ENCODE measurements at places on chromosomes 16 and 17.

GRCh38 chr16:1283296-1283695, 26.1 kb upstream of the UBE2I start:
- no peak for DNase-seq

DNA sequence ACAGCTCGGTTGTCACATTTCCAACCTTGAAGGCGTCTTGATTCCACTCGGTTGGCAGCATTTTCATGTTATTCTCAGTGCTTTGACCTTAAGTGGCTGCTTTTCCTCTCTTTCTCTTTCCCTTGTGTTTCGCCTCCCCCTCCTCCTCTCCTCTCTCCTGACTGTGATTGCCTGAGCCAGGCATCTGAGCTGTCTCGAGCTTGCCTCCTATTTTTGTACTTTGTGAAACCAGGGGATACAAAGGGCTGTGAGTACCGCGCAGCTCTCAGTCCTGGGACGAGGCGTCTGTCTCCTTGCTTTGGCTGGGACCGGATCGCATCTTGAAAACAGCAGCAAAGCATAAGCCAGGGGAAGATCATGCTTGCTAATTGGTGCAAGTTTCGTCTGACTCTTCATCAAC, 48.8 kb upstream of the SDK2 start:
- DNase-seq = no peak

DNA sequence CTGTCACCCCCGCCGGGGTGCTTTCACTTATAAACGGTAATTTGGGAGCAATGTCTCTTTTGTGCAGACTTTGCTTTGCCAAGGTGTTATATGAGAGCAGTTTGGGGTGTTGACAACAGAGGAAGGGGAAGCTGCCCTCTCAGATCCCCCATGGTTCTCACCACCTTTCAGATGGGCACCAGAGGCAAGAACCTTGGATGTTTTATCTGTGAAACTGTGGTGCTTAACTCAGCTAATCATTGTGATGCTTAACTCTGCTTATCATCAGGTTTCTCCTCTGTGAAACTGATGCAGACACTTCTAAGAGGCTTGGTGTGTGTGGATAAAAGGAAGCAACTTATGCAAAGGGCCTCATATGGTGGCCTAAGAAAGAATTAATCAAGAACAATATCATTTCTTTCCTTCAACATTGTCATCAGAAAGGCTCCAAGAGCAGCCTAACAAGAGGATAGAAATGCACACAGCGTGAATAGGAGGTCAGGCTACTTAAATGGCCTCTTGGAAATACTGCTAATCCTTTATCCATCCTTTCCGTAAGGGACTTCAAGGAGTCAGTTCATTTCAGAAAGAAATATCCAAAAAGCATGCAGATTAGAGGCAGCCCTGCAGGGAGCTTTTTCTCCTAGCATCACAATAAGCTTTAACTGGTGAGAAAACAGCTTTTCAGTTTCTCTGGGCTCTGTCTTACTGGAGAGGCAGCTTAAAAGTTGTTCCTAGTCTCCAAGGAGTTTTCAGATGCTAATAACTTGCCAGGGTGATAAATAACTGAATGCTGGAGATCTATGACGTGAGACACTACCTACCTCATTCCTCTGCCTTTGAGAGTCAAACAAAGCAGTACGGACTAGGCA, 55.1 kb upstream of the CLEC3A start:
- DNase-seq = no peak

DNA sequence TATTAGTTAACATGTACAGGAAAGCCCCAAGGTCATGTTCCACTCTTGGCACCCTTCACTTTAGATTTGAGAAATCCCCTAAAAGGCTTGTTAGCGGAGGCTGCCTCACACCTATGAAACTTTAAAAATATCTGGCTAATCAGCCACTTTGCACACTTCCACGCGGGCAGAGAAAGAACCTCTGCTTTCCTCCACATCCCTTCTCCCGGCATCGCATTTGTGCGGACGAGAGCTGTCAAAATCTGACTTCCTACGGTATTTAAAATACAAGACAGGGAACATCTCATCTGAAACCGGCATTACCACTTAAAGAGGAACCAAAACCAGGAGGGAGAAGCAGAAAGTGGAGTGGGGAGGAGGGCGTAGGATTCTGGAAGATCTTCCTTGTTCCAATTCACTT, 422.3 kb downstream of the TMEM114 start:
- DNase-seq = no peak

DNA sequence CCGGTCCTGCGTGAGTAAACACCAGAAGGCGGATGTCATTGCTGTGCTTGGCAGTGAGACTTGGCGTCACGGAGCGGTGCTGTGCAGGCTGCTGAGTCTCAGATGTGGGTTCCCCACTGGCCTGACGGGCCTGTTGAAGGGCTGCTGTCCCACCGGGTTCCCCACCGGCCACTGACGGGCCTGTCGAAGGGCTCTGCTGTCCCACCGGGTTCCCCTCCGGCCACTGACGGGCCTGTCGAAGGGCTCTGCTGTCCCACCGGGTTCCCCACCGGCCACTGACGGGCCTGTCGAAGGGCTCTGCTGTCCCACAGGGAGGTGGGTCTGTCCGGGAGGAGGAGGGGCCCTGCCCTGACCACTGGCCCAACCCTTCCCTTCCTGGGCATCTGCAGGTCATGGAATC, 2.8 kb downstream of the HGS start:
- no peak for DNase-seq

DNA sequence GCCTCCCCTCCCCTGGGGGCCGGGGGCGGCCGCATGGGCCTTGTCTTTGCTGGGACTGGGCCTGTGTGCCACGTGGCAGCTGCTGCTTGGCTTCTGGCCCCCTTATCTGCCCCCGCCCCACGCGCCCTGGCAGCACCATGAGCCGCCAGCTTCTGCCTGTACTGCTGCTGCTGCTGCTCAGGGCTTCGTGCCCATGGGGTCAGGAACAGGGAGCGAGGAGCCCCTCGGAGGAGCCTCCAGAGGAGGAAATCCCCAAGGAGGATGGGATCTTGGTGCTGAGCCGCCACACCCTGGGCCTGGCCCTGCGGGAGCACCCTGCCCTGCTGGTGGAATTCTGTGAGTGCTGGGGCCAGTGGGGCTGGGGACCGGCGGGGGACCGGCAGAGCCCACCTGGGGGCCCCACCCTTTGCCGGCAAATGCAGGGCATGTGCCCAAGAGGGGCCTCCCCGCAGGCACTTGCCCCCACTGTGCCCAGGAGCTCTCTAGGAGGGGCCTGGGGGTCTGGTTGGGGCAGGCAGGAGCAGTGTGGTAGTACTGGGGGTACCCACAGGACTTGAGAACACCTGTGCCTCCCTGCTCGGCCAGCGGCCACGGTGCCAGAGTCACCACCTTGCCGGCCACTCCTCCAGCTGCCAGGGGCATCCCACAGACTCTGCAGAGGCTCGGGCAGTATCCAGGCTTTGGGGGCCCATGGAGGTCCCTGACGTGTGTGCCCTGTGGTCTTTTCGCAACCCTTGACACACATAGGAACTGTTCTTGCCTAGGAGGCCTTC, at the start of gene PDIA2:
TSS of gene PDIA2 (plus strand) at position 132 of the 773 bp plus-strand sequence. CDS start at position 138, 6 bp downstream.
- no peak for DNase-seq

- no peak for DNase-seq
Observed at GRCh38 chr16:20871941-20872815, 28.0 kb downstream of the DCUN1D3 start.

GRCh38 chr16:88295671-88296436, 86.9 kb upstream of the ZNF469 start:
- no peak for DNase-seq

DNA sequence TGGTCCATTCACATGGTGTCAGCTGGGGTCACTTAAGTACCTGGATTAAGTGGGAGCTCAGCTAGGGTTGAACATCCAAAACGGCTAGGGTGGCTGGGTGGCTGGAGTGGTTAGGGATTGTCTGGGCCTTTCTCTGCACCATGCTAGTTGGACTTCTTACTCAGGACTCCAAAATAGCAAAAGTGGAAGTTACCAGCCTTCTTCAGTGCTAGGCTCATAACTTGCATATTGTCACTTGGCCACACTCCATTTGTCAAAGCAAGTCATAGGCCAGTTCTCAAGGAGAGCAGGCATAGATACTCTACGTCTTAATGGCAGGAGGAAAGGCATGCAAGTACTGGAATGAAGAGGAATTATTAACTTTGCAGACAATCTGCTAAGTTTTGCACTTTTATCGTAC, 69.7 kb downstream of the ESRP2 start:
- no peak for DNase-seq

GRCh38 chr17:2449486-2449885, 48.6 kb upstream of the MNT start:
- DNase-seq = no peak

DNA sequence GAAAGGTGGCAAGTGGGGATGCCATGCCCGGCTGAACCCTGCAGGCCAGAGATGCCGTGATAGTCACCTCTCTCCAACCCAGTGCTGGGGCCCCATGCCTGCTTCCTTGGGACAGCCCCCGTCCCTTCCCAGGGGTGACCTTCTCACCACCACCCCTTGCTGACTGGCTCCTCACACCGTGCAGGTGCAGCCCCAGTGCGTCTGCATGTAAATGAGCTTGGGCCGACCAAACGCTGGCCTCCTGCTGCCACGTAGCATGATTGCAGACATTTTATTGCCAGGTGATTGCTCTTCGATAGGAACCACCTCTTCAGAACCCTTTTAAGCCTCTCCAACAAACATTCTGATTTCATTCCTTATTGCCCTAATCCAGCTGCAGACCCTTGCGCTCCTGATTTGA, 32.5 kb downstream of the ASIC2 start:
- no peak for DNase-seq

DNA sequence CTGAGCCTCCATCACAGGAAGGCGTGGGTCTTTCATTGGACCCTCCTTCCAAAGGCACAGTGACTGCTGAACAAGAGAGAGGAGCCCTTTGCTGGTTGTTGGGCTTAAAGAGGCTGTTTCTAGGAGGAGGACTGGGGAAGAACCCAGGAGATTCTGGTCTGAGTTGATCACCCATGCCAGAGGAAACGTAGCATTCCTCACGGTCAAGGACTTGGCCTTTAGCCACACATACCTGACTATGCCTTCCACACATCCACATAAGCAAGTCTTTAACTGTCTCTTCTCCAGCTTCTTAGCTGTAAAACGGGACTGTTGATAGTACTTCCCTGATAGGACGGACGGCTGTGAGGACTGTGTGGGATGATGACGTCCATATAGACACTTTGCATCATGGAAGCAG, 149.8 kb upstream of the IRX3 start:
- no peak for DNase-seq

DNA sequence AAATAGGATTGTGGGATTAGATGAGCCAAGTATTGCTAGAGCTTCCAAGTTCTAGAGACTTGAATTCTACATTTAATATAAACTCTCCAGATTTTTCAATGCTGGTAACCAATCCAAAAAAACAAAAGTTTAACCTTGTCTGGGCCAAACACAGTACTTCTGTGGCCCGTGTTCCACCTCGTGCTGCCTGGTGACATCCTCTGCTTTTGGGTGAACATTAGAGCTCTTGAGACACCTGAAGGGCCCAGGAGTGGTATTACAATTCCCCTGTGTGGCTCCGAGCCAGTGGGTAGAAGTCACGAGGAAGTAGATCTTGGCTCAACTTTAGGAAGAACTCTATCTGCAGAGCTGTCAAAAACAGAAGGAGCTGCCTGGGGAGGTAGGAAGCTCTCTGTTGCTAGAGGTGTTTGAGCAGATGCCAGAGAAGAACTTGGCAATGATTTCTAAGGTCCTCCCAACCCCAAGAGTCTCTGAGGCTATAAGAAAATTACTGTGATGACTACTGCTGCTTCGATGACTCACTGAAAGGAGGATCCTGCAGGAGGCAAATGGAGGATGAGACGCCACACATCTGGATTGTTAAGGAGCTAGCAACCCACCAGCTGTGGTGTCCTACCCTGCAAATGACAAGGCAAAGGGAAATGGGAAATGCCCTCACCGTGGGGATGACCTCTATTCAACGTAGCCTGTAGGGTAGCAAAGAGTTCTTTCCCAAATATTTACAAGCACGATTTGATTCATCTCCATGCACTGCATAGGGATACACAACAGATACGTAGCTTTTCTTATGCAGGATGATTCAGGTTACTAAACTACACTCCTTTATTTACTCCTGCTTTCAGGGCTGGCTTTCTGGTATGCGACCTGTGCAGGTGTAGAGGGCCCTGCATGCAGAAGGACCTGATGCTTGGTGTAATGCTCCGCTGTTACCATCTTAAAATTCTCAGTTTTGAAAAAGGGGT, 45.8 kb upstream of the GAS7 start:
- DNase-seq = no peak
